Fibroblast of lung (primary cell): ENCODE measurements at places on chromosomes 12 and 14. TPM values are rescaled to one million over a fixed set of nuclear protein-coding genes. Genes with fewer than 3 reads are reported as not detected.
A peak's percentile ranks its signal among the peaks of the same experiment; 100 is the strongest.

DNA sequence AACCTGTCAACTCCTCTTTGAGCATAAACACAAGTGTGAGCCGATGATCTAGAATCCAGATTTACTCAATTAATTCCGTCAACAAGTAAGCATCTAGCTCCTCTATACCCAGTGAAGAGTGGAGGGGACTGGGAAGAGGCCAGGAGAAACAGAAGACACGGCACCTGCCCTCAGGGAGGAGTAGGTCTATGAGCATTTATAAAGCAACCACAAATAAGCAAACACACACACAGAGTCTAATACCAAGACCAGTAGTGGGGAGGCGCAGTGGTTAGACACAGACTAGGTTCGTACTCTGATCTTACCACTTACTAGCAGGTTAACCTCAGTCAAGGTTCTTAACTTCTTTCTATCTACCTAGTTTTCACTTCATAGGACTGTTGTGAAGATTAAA, 5.9 kb upstream of the FOXN3 start:
- H3K27me3 ChIP-seq = no peaks in the 10 kb centered on the region
- H3K4me1 ChIP-seq = peaks cover 7% of the 10 kb centered on the region
- no peaks in the 10 kb centered on the region for H3K36me3 ChIP-seq

- no peaks in the 10 kb centered on the region for H3K36me3 ChIP-seq
- H3K27me3 ChIP-seq = no peaks in the 10 kb centered on the region
- no peak overlapping the region for H3K27ac ChIP-seq
Observed at GRCh38 chr14:69982886-69983285, 103.7 kb downstream of the SMOC1 start.

- peaks cover 3% of the 10 kb centered on the region for H3K4me1 ChIP-seq
- H3K36me3 ChIP-seq = peaks cover 5% of the 10 kb centered on the region
- no peak overlapping the region for H3K4me3 ChIP-seq
- no peaks in the 10 kb centered on the region for H3K27me3 ChIP-seq
- DNase-seq = no peak
Observed at GRCh38 chr12:88509851-88510250, 70.4 kb downstream of the KITLG start.

- no peaks in the 10 kb centered on the region for H3K36me3 ChIP-seq
- H3K27ac ChIP-seq = peak overlapping the region; percentile 29
- peaks cover 10% of the 10 kb centered on the region for H3K4me1 ChIP-seq
- H3K4me3 ChIP-seq = no peak overlapping the region
- H3K27me3 ChIP-seq = no peaks in the 10 kb centered on the region
Observed at GRCh38 chr12:13135371-13136178, 32.1 kb upstream of the GSG1 start.

The OR4K1 gene
- not detected in 2 replicates for total RNA-seq

The PLA2G1B gene
- total RNA-seq = 0.51 TPM in 1 of 2 replicates, not detected in the other

The KLRC1 gene
- under 0.01 TPM in 1 of 2 replicates, not detected in the other for total RNA-seq
